ENCODE measurements at places on chromosomes 13 and 19. TPM values are rescaled to one million over a fixed set of nuclear protein-coding genes. Genes with fewer than 3 reads are reported as not detected.

GRCh38 chr19:7869453-7869909 lies 4.7 kb downstream of the PRR36 start:
- DNase-seq: peak; percentile 67

DNA sequence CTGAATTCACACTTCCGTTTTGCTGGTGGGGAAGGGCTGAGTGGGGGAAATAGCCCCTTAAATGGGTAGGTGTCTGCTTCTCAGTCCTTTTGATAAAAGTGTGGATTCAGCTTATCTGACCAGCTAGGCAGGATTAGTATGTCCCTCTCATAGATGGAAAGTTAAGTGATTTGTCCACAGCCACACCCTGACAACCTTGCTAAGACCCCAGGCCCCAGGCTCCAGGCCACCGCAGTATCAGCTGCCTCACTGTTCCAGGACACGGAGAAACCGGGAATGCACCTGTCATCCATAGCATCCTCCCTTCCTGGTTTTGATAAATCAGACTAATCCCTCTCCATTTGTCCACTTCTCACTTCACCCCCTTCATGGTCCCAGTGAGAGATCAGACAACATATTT lies 197.7 kb downstream of the USP12 start:
- no peak for DNase-seq

DNA sequence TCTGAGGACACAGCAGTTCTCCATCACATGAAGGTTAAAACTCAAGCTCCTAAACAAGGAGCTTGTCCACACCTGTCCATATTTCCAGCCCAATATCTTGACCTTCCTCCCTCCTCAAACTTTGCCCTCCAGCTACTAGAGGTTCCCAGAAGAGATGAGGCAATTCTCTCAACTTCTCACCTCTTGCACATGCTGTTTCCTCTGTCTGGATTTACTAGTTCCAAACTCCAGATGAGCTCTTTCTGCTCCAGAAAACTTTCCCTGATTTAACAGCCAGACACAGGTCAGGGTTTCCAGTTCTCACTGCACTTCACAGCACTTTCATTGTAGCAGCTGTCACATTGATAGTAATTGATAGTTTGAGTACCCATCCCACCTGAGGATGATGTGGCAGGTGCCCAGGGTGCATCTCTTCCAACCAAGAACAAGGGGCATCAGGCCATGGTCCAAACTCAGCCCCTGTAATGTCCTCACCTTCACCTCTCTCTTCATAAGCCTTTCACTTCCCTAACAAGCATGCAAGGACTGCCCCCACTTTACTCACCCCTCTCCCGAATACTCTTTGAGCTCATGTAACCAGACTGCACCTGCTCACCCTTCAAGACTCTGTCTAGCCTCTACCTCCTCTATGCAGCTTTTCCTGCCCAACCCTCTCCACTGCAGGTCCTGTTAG lies 3.0 kb upstream of the WDFY2 start:
- DNase-seq: no peak

DNA sequence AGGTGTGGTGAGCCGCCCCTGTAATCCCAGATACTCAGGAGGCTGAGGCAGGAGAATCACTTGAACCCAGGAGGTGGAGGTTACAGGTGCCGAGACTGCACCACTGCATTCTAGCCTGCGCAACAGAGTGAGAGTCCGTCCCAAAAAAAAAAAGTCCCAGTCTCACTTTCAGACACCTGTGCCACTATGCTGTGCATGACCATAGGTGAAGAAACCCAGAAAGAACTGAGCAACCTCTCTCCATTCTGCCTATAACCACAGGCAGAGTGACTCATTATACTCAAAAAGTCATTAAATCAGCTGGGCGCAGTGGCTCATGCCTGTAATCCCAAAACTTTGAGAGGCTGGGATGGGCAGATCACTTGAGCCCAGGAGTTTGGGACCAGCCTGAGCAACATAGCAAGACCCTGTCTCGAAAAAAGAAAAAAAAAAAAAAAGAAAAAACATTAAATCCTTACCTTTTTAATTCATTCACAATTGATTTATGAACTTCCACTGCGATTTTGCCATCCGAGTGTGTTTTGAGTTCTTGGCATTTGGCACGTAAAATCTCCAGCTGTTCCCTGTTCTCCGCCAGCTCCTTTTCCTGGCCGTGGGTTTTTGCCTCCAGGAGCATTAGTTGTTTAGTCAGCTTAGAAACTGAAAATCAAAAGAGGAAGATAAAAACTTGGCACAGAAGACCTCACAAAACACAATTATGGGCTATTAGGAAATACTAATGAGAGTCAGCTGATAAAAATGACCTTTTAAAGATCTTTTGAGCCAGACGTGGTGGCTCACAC lies 45.5 kb upstream of the SLC7A9 start:
- peak; percentile 27 for DNase-seq

DNA sequence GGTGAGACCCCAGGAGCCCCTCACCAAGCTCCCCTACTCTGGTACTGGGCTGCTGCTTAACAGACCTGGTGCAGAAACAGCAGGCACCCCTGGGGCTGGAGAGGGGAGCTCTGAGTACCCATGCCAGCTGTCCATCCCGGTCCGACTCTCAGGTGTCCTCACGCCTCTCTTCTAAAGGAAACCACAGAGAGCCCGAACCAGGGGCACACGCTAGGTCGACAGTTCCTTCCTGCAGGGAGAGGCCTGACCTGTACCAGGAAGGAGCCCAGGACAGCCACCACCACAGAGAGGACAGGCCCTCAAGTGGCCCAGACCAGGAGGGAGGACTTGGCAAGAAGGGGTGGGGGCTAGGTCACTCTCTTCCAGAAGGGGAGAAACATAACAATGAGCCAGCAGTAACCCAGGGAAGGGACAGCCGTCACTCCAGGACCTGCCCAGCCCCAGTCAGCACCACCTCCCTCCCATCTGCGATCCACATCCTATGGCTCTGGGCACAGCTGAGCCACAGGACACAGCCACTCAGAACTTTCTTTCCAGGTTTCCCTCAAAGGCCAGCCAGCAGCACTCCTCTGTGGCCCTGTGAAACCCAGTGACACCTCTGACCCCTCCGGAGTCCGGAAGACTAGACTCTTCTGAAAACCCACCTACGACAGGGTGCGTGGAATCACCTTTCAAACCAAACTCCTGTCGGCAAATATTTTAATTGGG lies 13.0 kb upstream of the SLC35E1 start:
- DNase-seq: no peak

DNA sequence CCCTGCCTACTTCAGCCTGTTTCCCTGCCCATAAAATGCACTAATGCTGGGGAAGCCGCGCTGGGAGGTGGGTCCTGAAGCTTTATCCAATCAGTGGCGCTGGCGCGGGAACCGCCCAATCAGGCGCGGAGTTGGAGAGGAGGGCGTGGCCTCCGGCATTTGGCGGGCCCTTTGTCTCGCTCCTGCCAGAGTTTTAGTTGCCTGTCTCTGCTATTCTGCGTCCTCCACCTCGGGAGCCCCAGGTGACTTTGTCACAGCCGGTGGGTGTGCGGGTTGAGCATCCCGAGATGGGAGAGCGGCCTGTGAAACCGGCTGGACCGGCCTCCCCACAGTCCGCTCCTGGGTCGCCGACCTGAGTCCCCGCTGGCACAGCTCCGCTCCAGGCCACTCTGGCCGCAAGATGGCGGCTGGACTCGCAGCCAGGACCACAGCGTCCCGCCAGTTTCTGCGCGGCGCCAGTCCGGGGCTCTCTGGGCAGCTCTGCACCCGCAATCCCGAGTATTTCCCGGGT lies 30.7 kb upstream of the ZNF429 start:
- DNase-seq: peak; percentile 72

- no peak for DNase-seq
These were observed 623.2 kb downstream of the SLITRK5 start for GRCh38 chr13:88294368-88294767.

DNA sequence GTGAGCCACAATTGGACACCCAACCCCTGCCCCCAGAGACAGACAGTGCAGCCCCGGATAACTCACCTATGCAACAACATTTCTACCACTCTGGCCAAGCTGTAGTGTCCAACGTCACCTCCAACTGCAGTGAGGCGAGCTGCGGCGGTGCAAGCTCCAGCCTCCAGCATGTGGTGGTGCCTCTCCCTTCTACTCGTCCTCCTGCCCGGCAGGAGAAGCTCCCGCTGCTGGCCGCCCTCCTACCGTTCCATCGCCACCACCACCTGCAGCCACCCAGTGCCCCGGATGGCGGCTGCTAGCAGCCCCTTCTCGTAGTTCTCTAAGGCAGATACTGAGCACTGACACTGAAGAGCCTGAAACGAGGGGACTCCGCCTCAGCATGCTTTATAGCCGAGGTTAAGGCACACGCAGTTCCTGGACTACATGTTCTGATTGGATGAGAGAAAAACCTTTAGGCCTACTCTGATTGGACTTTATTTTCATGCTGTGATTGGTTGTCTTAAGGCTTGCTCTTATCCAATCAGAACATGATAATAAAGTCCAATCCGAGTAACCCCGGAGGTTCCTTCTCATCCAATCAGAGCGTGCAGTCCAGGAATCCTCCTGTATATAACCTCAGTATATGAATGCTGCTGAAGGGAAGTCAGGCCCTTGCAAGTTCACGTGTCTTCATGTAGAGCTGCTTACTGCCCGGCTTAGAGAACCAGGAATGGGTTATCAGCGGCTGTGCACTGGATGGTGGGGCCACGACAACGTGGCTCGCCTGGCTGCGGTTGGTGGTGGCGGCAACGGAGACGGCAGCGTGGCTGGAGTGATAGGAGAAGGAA lies 63.5 kb downstream of the TUBA3C start:
- no peak for DNase-seq

- no peak for DNase-seq
These were observed 43.4 kb downstream of the TPT1 start for GRCh38 chr13:45297456-45298205.

DNA sequence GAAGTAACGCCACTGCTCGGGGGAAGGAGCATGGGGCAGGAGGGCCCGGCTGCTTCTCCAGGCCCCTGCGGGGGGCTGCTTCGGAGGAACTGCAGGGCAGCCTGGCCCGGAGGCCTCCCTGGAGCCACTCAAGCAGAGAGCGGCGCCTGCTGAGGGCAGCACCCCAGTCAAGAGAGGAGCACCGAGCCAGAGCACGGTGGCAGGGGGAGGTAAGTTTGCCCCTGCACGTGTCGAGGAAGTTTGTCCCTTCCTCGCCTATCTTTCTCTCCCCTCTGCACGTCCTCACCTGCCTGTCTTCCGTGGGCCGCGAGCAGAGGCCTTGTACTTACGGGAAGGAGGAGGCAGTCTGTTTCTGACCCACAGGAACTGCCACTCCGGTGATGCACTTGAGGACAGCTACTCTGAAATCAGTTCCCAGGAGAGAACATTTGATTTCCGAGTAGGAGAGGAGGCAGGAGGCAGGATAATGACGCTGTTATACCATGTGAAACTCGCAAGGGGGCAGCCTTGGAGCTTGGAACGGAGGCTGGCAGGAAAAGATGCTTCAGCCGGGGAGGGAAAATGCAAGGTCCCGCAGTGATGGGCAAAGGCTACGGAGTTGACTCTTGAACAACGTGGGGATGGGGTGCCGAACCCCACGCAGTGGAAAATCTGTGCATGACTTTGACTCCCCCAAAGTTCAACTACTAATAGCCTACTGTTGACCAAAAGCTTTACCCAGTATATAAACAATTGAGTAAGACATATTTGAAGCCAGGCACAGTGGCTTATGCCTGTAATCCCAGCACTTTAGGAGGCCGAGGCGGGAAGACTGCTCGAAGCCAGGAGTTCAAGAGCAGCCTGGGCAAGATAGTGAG lies 5.0 kb downstream of the FFAR1 start:
- DNase-seq: peak; percentile 83

- DNase-seq: no peak
These were observed 70.0 kb downstream of the MZT1 start for GRCh38 chr13:72657379-72657778.

DNA sequence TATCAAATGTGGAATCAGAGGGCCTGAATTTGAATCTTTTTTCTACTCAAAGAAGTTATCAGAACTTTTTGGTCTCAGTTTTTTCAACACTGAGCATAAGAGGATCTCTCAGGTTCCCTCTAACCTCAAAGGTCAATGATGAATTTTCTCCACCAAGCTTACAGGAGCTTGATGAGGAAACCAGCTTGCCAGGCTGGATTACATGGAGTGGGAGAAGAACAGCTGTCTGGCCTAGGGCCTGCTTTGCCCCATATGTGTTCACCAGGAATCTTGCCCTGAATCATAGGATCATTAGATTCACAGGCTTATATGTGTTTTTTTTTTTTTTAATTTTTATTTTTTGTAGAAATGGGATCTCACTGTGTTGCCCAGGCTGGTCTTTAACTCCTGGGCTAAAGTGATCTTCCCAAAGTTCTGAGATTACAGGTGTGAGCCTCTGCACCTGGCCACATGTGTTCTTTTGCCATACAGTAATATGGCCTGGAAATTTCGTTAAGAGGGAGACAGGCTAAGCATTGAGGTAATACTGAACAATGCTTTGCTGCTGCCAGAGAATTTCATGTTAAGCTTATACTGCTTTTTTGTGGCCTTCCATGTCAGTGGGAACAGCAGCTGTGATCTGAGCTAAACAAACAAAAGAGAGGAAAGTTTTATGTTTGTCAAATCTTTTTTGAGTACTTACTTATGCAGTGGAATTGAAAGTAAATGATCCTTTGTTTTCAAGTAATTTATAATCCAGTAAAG lies 110.6 kb downstream of the DNAJC3 start:
- DNase-seq: peak; percentile 21

- peak; percentile 66 for DNase-seq
These were observed 46.0 kb downstream of the WDFY2 start for GRCh38 chr13:51630288-51630615.

DNA sequence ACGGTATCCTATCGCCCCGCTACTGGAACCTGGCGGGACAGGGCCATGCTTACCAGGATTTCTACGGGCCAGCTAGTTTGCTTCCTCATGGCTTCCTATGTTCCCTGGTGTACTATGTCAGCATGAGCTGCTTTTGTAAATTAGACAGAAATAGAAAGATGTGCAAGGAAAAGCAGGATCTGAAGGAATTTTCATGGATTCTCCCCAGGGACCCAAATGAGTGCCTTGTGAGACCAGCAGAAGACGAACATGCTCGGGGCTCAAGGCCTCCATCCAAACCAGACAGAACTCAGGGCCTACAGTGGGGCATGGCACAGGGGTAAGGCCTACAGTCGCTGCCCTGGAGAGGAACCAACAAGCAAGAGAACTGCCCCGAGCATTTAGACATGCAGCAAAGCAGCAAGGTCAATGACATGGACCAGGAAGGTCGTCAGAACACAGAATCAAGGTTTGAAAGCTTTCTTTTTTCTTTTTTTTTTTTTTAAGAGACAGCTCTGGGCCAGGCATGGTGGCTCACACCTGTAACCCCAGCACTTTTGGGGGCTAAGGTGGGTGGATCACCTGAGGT lies 17.3 kb downstream of the EPS15L1 start:
- DNase-seq: no peak

GRCh38 chr13:77406644-77407440 lies 79.9 kb upstream of the MYCBP2 start:
- DNase-seq: no peak

- peak; percentile 91 for DNase-seq
These were observed 1.0 kb downstream of the REX1BD start for GRCh38 chr19:18589380-18590272.

GRCh38 chr13:50780201-50781015 lies 63.1 kb downstream of the DLEU7 start:
- no peak for DNase-seq

GRCh38 chr19:54903303-54903702 lies 2.6 kb upstream of the NCR1 start:
- DNase-seq: no peak

- peak; percentile 91 for DNase-seq
These were observed 47.5 kb downstream of the SPATA13 start for GRCh38 chr13:24207841-24208667.

Gene NCCRP1
- polyA plus RNA-seq: not detected

Gene GNA15
- not detected for polyA plus RNA-seq

Gene TMEM145
- polyA plus RNA-seq: not detected

Gene MRPS12
- 69.6 TPM for polyA plus RNA-seq

Gene FGF21
- not detected for polyA plus RNA-seq

Gene ZNF763
- polyA plus RNA-seq: 1.4 TPM
